Ureter (tissue), 1 donor: ENCODE measurements at places on chromosomes 11 and 22.

- DNase-seq: no peak
Measured at GRCh38 chr11:3164138-3164551, 965 bp downstream of the OSBPL5 start.

- no peak for DNase-seq
Measured at GRCh38 chr22:26579331-26579886, 10.5 kb downstream of the TPST2 start.

DNA sequence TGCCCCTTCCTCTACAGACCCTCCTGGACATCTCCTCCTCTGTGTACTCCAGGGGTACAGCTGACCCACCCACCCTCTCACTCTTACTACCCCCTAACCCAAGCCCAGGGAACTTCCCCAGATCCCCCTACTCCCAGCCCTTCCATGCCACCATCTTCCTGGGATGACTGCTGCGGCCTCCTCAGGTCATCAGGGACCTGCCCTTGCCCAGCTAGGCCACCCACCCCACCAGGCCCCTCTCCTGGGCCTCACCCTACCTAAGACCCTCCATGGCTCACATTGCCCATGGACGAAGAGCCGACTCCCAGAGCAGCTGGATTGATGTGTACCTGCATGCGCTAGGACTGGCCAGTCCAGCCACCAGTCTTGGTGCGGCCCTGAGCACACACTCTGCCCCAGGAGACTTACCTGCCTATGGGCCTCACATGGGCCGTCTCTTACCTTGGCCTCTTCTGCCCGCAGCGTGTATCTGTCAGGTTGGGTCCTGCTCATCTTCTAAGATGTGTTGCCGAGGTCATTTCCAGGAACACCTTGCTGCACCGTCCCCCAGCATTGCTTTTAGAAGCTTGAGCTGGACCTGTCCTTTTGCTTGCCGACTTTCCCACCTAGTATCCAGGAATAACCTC lies 2.0 kb upstream of the CLDN5 start:
- no peak for DNase-seq

- no peak for DNase-seq
Measured at GRCh38 chr11:22337596-22338485, at the start of gene SLC17A6. Gene SLC17A6 (plus strand): TSS chr11:22338381. CDS start chr11:22338534, 153 bp downstream.

DNA sequence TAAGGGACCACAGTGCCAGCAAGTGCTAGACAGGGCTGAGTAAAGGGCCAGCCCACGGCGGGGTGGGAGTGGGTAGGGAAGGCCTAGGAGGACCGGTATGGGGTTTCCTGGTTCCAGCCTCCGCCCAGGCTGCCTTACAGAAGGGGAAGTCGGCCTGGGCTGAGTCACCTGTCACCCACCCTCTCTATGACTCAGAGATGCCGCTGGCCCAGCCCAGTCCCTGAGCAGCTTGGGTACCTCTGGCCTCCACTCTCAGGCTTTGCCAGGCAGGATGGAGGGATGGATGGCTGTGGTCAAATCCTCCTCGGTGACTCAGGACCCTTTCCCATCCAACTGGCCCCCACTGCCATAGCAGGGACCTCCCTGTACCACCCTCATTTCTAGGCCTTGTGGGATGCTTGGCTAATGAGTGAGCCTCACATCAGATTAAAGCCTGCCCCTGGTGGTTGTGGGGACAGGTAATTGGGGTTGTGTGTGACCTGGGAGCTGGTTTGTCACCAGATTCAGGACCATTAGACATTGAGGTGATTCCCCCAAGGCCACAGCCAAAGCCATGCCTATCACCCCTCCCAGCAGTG lies 13.9 kb downstream of the SLC35E4 start:
- DNase-seq: peak; percentile 87

GRCh38 chr11:28835790-28836189 lies 727.6 kb downstream of the METTL15 start:
- no peak for DNase-seq
